COLO829 (cell line): ENCODE measurements at places on chromosomes 13 and 19.

DNA sequence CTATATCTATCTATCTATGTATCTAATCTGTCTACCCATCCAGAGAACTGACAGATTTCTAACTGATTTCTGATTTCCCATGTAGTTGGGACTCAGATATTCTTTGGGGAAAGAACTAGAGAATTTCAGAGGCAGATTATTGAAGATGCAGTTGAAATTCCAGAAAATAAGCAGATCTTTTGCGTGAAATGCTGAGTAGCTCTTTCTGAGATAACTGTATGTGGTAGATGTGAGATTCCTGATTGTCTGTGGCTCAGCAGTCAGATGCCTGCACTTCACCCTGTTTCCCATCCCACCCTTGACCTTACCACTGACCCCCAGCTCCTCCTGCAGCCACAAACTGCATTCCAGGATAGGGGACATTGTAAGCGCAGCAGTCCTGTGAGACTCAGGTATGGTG lies 61.5 kb downstream of the DGKH start:
- no peak for DNase-seq

DNA sequence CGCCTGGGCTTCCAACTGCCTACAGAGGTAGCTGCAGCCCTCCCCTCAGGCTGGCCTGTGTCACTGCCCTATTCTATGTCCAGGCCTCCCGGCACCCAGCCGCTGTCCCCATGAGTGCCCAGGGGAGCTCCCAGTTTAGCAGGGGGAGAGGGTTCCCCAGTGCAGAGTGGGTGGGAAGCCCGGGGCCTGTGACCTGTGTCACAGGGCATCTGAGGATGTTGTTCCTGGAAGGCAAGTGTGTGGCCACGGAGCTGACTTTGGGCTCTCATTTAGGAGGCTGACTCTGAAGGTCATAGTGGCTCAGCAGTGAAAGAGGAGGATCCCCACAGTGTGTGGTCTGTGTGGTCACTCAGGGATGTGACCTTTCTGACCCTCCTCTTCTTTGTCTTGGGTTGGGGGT lies 25.1 kb downstream of the PPP1R37 start:
- no peak for DNase-seq

- no peak for DNase-seq
These were observed 51.0 kb downstream of the LYL1 start for GRCh38 chr19:13051557-13052165.

DNA sequence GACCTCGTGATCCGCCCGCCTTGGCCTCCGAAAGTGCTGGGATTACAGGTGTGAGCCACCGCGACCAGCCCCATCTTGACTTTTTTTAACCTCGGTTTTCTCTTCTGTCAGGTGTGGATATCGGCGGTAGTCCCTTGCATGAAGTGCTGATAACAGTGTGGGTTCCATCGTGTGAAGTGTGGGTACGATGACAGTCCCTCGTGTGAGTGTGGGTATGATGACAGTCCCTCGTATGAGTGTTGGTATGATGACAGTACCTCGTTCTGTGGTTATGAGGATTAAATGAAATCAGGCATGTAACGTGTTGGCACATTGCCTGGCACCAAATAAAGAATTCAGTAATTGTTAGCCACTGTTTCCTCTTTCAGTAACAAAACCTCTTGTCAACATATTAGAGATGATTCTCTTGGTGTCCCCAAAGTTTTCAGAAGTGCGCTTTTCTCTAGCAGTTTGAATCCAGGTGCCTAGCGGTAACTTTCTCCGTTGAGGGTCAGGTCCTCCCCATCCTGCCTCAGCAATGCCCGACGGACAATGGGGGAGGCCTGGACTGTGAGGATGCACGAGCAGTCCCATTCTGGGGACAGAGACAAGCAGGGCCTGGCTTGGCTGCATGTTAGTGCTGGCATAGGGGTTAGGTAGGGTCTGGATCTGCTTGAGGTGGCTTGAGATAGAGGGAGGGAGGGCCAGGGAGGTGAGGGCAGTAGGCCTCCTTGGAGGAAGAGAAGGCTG lies 15.3 kb downstream of the GATAD2A start:
- no peak for DNase-seq

DNA sequence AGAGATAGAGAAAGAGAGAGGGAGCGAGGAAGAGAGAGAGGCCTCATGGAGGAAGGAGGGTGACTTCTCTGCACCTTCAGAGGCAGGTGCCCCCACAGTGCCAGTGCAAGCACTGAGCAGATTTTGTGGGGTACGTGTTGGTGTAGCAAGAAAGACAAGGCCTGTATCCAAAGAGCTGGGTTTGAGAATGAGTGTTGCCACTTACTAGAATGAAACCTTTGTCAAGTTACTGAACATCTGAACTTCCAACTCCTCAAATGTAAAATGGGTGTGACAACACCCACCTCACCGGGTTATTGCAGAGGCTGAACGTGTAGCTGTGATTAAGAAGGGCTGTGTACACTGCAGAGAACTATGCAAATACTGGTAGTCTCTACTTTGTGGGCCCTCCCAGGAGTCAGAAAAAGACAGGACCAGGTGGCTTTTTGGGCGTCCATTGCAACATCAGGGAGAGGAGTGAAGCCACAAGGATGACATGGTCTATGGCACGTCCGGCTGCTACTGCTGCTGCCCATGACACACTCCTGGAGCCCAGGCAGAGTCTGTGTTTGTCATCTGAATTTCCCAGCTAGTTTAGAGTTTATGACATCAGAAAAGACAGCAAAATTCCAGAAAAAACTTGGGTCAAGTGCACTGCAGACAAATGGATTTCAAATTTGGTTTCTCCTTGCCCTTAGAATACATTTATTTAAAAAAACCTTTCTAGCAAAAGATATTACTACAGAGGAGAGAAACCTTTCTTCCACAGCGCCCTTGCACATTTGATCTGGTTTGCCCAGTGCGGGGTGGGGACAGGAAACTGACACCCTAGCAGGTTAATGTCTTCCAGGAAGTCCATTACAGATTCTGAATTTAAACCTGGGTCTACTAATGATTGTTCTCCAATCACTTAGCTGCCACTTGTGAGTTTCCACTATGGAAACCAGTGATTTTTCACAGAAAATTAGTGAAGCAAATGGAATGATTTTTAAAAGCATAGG lies 54.0 kb upstream of the ATP12A start:
- no peak for DNase-seq

DNA sequence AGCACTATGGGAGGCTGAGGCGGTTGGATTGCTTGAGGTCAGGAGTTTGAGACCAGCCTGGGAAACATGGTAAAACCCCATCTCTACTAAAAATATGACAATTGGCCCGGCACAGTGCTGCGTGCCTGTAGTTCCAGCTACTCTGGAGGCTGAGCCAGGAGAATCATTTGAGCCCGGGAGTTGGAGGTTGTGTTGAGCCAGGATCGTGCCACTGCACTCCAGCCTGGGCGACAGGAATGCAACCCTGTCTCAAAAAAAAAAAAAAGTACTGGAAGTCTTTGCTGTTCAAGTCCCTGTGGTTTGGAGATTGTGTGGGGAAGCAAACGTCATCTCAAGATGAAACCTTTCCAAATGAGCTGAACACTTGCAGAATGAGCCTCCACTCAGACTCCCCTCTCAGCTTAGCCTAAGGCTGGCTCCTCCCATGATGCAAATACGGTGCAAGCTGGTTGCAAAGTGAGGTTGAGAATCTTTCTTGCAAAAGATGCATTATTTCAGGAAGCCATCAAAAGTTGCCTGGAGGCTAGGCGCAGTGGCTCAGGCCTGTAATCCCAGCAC lies 46.2 kb downstream of the MYO9B start:
- no peak for DNase-seq

GRCh38 chr19:43315851-43316250 lies 37.6 kb upstream of the CD177 start:
- DNase-seq: no peak

- no peak for DNase-seq
These were observed 49.8 kb downstream of the VAV1 start for GRCh38 chr19:6822311-6822670.

DNA sequence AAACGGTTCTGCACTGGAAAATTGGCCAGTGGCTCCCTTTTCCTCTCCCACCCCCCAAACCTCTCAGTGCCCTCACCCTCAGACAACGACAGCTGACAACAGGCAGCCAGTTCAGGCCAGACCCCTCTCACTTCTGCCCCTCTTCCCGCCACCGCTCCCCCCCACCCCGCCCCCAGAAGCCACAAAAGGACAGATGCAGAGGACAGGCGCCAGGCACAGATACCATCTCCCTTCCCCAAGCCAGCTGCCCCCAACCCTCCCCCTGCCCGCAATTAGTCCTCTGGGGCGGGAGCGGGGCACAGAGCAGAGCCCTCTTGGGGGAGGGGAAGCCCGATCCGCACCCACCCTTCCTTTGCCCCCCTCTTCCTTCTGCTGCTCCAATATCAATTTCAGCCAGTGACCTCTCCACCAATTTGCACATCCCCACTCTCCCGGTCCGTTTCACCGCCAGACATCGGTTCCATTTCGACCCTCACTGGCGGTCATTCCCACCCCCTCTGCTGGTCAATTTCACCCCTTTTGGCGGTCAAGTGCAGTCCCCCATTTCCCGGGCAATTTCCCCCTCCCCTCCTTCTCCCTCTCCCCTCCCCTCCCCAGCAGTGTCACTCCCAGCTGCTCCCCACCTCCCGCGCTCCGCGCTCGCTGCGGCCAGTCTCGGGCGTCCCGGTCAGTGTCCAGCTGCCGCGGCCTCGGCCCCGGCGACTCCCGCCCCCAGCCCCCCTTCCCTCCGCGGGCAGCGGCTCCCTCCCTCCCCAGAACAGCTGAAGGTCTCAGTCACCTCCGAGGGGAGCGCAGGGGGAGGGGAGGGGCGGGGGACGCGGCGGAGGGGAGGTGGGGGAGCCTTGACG lies at the start of gene SHD:
TSS of gene SHD (plus strand) at position 848 of the 848 bp plus-strand sequence. CDS start 798 bp downstream, outside the sequence.
- no peak for DNase-seq

DNA sequence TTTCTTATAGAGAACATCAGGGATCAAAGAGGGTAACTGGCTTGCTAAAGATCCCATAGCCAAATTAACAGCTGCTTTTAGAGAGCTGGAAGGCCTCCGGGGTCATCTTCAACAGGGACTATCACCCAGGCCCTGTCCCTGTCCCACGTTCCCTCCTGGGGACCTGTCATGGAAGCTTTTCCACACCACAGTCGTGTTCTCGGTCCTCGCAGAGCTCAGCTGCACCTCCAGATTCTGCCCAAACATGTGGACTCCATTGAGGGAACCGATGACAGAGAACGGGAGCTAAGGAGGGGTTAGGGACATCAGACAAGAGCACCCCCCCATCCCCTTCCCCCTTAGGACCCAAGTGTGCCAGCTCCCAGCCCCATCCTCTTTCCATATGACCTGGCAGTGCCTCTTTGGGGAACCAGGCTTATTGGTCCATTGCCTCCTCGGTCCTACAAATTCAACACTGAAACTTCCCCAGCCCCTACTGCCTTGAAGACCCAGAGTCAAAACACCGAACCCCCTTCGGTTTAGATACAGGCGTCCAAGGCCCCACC lies 568 bp downstream of the FUZ start:
- no peak for DNase-seq

GRCh38 chr13:65843314-65843731 lies 1386.8 kb downstream of the PCDH9 start:
- DNase-seq: no peak
